ENCODE measurements at places on chromosomes 7 and 10. TPM values are rescaled to one million over a fixed set of nuclear protein-coding genes. Genes with fewer than 3 reads are reported as not detected.

GRCh38 chr10:78215645-78216044 is 182.0 kb downstream of the RPS24 start:
- no peak overlapping the region for H3K4me3 ChIP-seq
- DNase-seq: peak; percentile 77
- H3K36me3 ChIP-seq: no peaks in the 10 kb centered on the region
- H3K27me3 ChIP-seq: no peaks in the 10 kb centered on the region

DNA sequence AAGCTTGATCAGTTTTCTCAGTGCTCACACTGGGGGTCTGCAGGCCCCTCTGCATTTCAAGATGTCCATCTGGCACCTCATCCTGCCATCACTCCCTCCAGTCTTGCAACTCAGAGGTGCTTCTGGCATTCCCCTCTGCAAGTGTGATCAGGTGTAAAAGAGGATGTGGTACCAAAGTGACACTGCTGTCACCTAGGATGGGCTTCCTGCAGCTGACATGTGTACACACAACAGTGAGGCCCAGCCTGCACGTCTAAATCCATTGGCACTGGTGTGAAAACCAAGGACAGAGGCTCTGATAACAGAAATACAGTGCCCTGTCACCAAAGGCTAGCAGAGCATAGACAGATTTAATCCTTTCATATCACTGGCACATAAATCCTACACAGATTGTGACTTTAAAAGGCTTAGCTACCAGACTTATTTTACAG is 162.5 kb upstream of the CELF2 start:
- H3K4me3 ChIP-seq: no peak overlapping the region
- DNase-seq: no peak
- H3K4me1 ChIP-seq: peaks cover 4% of the 10 kb centered on the region
- H3K36me3 ChIP-seq: no peaks in the 10 kb centered on the region

DNA sequence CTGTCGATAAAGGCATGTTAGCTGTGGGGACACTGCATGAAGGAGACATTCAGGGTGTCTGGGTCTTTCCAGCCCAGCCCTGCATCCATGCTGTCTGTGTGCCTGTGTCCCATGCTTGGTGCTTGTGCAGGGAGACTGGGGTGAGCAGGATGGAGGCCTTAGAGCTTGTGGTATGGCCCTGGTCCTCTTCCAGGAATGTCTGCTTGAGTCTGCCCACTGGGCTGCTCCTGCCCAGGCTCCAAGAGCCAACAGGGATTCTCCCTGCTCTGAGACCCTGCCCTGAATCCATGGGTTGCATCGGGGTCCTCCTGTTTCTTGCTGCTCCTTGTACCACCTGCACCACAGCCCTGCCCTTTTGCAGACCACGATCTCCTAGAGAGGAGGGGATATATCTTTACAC is 31.4 kb upstream of the ARHGAP22 start:
- H3K36me3 ChIP-seq: no peaks in the 10 kb centered on the region
- H3K4me1 ChIP-seq: no peaks in the 10 kb centered on the region
- H3K27ac ChIP-seq: no peak overlapping the region
- no peaks in the 10 kb centered on the region for H3K27me3 ChIP-seq
- no peak for DNase-seq

Gene ZPBP
- not detected for total RNA-seq

Gene CARD11
- total RNA-seq: 2.0 TPM

DNA sequence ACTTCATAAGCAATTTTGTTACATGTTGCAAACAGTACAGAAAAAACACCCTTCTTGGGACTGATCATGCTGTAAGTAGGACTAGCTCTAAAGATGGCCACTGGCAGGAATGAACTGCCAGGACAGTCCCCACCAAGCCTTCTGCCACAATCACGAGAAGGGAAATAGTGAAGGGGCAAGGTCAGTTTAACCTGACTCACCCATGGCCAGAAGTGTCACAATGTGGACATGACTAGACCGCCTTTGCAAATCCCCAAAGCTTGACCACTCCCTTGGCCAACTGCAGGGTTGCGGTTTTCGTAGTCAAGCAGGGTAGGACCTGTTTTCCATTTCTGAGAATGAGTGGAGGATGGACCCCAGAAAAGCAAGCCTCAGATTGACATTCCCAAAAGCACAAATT is 19.4 kb upstream of the FRAT2 start:
- no peak overlapping the region for H3K4me3 ChIP-seq
- DNase-seq: no peak
- no peaks in the 10 kb centered on the region for H3K27me3 ChIP-seq
- no peak overlapping the region for H3K27ac ChIP-seq

DNA sequence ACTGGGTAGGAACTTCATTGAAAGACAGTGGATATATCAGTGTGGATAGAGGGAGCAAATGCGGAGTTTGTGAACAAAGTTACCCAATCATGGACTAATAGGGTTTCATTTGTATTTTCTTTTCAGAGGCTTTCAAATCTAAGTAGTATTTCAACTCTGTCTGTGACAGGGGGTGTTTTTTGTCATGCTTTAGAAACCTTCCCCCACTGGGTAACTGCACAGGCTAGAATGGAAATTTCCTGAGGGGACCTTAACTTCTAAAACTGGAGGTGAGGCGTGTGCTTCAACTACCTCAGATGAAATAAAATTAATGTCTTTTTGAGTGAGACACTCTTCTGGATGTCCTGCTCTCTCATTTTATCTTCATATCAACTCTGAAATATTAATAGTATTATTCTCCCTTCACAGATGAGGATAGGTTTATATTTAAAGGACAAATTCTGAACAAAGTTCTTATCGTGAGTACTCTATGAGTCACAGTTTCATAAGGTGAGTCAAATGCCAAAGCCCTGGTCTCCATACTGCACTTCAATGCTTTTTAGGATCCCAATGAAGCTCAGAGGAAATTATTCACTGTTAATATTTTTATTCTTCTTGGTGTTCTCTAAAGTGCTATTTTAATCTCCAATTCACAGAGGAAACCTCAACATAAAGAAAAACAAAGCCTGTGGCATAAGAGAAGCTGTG is 770.6 kb downstream of the CCSER2 start:
- no peaks in the 10 kb centered on the region for H3K27me3 ChIP-seq
- no peak overlapping the region for H3K4me3 ChIP-seq
- no peaks in the 10 kb centered on the region for H3K4me1 ChIP-seq
- H3K36me3 ChIP-seq: no peaks in the 10 kb centered on the region

Gene MICALL2
- total RNA-seq: 111 TPM

DNA sequence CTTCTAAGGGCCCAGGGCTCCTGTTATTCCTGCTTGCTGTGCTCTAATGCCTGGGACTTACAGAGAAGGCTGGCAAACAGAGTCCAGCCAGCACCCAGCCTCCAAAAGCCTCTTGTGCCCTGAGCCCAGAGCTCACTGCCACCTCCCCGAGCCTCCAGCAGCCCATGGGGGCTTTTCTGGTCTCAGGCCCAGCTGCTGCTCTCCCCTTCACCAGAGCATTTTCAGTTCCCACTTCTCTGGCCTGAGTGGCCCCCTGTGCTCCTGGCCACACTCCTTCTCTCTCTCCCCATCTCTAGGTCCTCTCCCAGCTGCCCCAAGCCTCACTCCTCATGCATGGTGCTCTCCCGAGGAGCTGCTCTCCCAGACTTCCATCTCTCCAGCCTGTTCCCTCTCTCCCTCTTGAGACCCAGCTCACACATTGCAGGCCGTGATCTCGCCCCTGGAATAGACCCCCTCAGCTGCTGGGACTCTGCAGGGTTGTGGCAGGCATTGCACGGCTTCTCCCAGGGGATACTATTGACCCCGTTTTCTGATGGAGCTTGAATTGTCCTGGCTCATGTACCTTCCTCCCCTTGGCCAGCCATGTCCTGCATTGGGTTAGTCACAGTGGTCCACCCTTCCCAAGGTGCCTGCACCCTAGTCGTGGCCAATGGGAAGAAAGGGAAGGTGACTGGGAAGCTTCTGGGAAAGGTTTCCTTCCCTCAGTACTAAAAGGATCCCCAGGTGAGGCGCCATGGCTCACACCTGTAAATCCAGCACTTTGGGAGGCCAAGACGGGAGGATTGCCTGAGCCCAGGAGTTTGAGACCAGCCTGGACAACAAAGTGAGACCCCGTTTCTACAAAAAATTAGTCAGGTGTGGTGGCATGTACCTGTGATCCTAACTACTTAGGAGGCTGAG is 9.0 kb upstream of the RASSF4 start:
- no peak overlapping the region for H3K4me3 ChIP-seq
- H3K27me3 ChIP-seq: no peaks in the 10 kb centered on the region
- peaks cover 80% of the 10 kb centered on the region for H3K4me1 ChIP-seq

- DNase-seq: no peak
- no peak overlapping the region for H3K27ac ChIP-seq
- H3K36me3 ChIP-seq: no peaks in the 10 kb centered on the region
- no peak overlapping the region for H3K4me3 ChIP-seq
- no peaks in the 10 kb centered on the region for H3K4me1 ChIP-seq
Observed at GRCh38 chr10:126397640-126398382, 9.5 kb upstream of the ADAM12 start.

Gene CCDC3
- 73.2 TPM for total RNA-seq

GRCh38 chr7:53350241-53350640 is 314.8 kb downstream of the POM121L12 start:
- no peaks in the 10 kb centered on the region for H3K27me3 ChIP-seq
- H3K27ac ChIP-seq: no peak overlapping the region
- no peaks in the 10 kb centered on the region for H3K4me1 ChIP-seq
- no peak for DNase-seq

- no peak overlapping the region for H3K4me3 ChIP-seq
- no peak overlapping the region for H3K27ac ChIP-seq
- no peaks in the 10 kb centered on the region for H3K36me3 ChIP-seq
Observed at GRCh38 chr10:111137007-111137406, 60.2 kb downstream of the ADRA2A start.

- no peak for DNase-seq
- no peaks in the 10 kb centered on the region for H3K27me3 ChIP-seq
- no peak overlapping the region for H3K4me3 ChIP-seq
- H3K36me3 ChIP-seq: no peaks in the 10 kb centered on the region
- H3K27ac ChIP-seq: no peak overlapping the region
- H3K4me1 ChIP-seq: no peaks in the 10 kb centered on the region
Observed at GRCh38 chr10:106925191-106925590, 239.3 kb downstream of the SORCS1 start.

DNA sequence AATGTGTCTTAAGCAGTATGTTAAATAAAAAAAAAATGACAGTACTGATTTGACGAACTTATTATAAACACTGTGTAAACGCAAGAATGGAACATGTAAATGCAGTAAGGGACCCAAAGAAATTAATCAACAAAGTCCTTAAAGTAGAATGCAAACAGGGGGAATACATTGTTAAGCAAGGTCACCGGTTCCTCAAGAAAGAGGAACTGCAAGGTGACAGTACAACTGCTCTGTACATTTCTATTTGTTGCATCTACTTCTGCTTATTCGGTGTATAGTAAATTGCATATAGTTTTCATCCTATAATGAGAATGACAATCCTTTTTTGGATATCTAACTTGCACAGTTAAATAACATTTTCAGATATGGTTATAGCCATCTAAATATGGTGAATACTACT is 387.0 kb upstream of the SEMA3D start:
- H3K27ac ChIP-seq: no peak overlapping the region
- H3K4me3 ChIP-seq: no peak overlapping the region
- DNase-seq: no peak

DNA sequence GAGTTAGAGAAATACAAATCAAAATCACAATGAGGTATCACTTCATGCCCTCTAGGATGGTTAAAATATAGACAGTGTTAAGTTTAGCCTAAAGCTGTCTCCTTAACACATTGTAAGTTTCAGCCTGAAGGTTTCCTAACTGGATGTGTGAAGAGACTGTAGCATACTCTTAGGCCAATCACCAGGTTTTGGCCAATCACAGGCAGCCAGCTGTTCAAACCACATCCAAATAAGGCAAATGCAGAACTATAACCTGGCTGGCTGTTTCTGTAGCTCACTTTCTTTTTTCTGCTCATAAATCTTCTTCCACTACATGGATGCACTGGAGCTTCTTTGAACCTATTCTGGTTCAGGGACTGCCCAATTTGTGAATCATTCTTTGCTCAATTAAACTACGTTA is 19.7 kb downstream of the ESYT2 start:
- peaks cover 33% of the 10 kb centered on the region for H3K4me1 ChIP-seq
- DNase-seq: no peak
- H3K27me3 ChIP-seq: no peaks in the 10 kb centered on the region
- no peak overlapping the region for H3K27ac ChIP-seq

DNA sequence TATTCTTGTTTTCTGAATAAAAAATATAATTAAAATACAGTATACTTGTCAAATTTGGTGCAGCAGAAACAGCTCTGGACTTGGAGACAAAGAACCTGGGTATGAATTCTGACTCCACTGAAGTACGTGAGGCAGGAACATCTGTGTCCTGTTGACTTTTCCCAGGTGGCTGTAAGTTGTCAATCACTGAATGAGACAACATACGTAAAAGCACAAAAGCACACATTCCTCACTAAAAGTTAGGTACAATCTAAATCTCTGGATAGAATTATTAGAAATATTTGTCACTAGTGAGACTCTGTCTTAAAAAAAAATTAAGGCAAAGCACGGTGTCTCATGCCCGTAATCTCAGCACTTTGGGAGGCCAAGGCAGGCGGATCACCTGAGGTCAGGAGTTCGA is 18.1 kb downstream of the CFAP58 start:
- no peaks in the 10 kb centered on the region for H3K36me3 ChIP-seq
- no peak overlapping the region for H3K4me3 ChIP-seq
- no peaks in the 10 kb centered on the region for H3K4me1 ChIP-seq
- DNase-seq: no peak
- H3K27ac ChIP-seq: no peak overlapping the region

DNA sequence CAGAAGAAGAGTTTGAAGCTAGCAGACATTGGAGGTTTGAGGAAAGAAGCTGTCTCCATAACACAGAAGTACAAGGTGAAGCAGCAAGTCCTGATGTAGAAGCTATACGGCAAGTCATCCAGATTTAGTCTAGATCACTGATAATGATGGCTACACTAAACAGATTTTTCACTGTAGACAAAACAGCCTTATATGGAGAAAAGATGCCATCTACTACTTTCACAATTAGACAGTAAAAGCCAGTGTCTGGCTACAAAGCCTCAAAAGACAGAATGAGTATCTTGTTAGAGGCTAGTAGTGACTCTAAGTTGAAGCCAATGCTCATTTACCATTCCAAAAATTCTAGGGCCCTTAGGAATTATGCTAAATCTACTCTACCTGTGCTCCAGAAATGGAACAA is 85.1 kb downstream of the SNX13 start:
- no peak overlapping the region for H3K27ac ChIP-seq
- no peaks in the 10 kb centered on the region for H3K4me1 ChIP-seq
- no peaks in the 10 kb centered on the region for H3K27me3 ChIP-seq
- no peak for DNase-seq

DNA sequence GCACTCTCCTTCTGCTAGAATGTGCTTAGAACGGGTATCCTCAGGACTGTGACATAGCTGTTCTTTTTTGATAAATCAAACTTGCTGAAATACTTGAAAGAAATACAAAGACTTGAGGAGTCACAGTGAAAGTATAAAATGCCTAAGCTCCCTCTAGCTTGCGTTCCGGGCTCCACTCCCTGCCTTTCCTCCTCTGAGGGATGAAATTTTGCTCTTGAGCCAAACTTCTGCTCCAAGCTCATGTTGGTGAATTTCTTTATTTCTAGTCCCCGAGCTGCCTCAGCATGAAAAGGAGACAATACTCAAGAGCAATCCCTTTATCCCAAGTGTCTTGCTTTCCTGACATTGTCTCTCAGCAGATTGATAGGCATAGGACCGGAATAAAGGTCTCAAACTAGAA is 499.6 kb upstream of the ADARB2 start:
- DNase-seq: no peak
- H3K4me1 ChIP-seq: no peaks in the 10 kb centered on the region
- no peaks in the 10 kb centered on the region for H3K27me3 ChIP-seq
- no peak overlapping the region for H3K4me3 ChIP-seq
